ENCODE measurements at places on chromosomes 2 and 18.

DNA sequence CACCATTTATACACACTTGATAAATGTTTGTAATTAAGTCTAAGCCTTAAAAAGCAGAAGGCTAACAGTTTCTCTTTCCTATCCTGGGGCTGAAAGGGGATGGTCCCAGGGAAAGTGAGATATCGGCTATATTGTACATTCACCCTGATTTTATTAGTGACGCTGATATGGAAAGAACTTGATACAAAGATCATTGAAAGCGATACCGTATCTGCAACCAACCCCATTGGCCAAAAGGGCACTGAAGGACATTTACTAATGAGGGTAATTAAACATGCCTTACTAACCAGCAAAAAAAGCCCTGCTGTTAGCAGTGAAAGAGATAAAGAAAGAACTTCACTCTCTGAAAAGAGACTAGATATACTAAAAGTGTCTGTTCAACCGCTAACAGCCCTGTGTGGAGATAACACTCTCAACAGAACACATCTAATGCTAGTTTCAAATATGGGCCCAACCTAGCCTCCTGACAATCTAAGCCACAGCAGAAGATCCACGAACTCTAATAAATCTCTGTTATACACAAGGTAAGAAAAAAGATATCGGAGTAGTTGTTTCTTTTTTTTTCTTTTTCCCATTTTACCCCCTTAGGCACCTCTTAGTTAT, 200.0 kb downstream of the CDH2 start:
- DNase-seq = no peak

- DNase-seq = no peak
Observed at GRCh38 chr18:39341129-39341528, 1775.5 kb upstream of the CELF4 start.

GRCh38 chr2:62505750-62506420, at the start of gene TMEM17:
Gene TMEM17 (minus strand): TSS chr2:62506195. CDS start chr2:62506129, 66 bp downstream.
- DNase-seq = peak; percentile 89

- DNase-seq = no peak
Observed at GRCh38 chr2:234989183-234989701, 37.4 kb downstream of the SH3BP4 start.

- DNase-seq = no peak
Observed at GRCh38 chr18:37442477-37442876, 123.1 kb downstream of the CELF4 start.

DNA sequence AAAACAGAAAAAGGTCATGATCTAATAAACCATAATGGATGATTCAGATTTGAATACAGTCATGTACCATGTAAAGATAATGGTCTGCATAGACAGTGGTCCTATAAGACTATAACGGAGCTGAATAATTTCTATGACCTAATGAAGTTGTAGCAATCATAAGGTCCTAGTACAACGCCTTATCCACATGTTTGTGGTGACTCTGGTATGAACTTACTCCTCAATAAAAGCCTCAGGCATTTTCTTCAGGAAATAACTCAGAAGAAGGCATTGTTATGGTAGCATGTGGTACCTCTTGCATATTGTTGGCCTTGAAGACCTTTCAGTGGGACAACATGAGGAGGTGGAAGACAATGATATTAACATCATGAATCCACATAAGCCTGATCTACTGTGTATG, 883.3 kb downstream of the CNTNAP5 start:
- no peak for DNase-seq

DNA sequence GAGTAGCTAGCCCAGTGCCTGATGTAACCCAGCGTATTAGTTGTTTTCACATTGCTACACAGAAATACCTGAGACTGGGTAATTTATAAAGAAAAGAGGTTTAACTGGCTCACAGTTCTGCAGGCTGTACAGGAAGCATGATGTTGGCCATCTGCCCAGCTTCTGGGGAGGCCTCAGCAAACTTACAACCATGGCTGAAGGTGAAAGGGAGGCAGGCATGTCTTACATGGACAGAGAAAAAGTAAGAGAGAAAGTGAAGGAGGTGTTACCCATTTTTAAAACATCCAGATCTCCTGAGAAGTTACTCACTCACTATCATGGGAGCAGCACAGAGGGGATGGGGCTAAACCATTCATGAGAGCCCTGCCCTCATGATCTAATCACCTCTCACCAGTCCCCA, 6.1 kb upstream of the CYRIA start:
- DNase-seq = peak; percentile 17

- DNase-seq = peak; percentile 36
Observed at GRCh38 chr2:31270822-31271231, 36.9 kb downstream of the EHD3 start.

- no peak for DNase-seq
Observed at GRCh38 chr2:236976266-236977062, 109.2 kb upstream of the COPS8 start.

DNA sequence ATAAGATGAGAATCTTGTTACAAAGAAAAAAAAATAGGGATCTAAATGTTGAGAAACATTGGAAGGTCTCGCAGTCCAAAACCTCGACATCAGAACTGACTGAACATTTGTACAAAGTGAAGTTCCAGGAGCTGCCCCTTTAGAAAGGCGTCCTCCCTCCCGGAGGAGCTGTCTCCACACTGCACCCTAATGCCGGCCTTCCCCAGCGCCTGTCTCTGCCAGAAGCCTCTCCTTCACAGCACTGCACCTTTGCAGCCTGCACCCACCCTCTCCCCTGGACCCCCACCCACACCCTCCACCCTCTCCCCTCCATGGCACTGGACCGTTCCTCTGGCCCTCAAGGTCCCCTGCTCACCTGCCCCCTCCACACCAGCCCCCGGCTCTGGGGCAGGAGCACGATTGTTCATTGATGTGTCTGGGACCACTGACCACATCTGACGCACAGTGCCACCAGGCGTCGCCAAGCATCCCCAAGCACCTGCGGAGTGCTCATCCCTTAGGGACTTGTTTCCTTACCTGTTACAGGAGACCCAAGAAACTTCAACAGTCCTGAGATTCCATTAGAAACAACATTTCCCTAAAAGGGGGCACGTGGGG, 90.3 kb upstream of the SNTG2 start:
- DNase-seq = no peak

DNA sequence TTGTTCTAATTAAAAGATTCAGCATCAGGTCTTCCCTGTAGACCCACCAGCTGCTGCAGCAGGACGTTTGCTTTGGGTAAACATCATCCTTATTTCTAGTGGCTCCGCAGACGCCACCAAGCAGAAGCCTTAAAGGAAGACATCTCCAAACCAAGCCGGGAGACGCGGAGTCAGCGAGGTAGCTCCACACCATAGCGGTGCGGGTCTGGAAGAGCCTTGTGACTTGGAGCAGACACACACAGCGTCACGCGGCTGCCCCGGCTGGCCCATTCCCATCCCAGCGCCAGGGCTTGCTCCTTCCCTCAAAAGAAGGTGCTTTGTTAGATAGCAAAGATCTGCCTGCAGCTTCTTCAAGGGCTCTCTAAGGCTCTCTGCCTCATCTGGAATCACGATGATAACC, 236.5 kb downstream of the GBX2 start:
- DNase-seq = no peak

DNA sequence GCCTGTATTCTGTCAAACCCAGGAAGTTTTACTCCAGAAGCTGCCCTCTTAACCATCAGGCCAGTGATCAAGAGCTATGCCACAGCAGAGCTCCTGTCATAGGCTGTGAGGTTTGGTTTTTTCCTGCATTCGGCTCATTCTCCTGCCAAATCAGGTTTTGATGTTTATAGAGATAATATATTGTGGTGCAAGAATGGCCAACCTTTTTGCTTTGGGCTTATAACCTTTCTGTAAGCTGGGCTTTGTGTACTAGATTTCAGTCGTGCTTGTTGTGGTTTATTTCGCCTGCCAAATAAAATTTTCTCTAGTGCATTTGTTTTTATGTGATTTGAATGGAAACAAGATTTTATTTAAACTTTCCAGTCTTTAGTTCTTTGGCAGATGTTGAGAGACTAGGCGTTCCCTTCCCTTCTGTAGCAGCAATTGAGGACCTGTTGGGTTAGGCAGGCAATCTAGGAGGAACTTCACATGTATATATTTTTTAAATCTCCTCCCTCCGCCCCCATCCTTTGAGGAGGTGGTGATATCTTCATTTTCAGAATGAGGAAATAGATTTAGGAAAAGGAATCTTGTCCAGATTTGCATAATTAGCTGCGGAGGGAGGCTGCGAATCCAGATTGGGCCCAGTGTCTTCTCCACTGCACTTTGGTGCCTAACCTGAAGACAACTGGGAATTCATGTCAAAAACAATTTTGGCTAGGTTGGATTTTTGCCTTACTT, 2.6 kb downstream of the KDM3A start:
- no peak for DNase-seq

DNA sequence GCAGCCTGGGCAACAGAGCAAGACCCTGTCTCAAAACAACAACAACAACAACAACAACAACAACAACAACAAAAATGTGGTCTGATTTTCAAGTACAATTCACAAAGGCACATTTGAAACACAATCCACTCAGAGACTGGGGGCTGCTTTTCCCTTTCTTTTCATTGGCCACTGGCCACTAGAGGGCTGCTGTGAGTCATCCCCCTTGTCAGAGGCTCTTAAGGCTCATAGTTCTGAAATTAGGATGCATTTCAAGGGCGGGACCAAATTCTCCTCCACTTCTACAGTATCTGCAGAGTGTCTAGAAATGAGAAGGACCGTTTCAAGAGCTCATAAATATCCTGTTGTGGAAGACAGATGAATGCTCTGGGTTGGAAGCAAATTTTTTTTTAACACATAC, 285.4 kb downstream of the NRXN1 start:
- DNase-seq = peak; percentile 33

DNA sequence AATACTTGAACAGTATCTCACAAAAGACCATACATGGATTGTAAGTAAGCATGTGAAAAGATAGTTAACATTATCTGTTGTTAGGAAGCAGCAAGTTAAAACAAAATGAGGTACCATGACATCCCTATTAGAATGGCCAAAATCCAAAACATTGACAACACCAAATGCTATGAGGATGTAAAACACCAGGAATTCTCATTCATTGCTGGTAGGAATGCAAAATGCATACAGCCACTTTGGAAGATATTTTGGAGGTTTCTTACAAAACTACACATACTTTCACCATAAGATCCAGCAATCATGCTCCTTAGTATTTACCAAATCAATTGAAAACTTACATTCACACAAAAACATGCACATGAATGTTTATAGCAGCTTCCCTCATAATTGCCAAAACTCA, 30.9 kb upstream of the ICOS start:
- DNase-seq = peak; percentile 39

DNA sequence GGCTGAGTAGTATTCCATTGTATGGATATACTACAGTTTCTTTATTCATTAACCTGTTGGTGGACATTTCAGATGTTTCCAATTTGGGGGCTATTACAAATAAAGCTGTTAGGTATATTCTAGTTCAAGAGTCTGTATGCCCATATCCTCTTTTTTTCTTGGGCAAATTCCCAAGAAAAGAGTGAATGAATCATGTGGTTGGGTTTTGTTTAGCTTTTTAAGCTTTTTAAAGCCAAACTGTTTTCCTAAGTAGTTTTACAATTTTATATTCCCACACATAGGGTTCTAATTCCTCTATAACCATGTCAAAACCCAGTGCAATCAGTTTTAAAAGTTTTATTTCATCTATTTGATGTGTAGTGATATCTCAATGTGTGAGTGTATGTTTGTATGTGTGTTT, 44.9 kb upstream of the BAZ2B start:
- no peak for DNase-seq
